ENCODE measurements at places on chromosomes 5 and 9. TPM values are rescaled to one million over a fixed set of nuclear protein-coding genes. Genes with fewer than 3 reads are reported as not detected.
A peak's percentile ranks its signal among the peaks of the same experiment; 100 is the strongest.

Gene STPG3
- total RNA-seq: 0.31 TPM

Gene DNAJC25
- 13.9 TPM for total RNA-seq

Gene WWC1
- 183 TPM for total RNA-seq

Gene INSL4
- total RNA-seq: 0.29 TPM

Gene CDKN2A
- total RNA-seq: 9.0 TPM

Gene EDIL3
- 15.4 TPM for total RNA-seq

Gene PTGR1
- 75.4 TPM for total RNA-seq

- no peaks in the 10 kb centered on the region for H3K36me3 ChIP-seq
- peaks cover 28% of the 10 kb centered on the region for H3K4me1 ChIP-seq
- no peak overlapping the region for H3K4me3 ChIP-seq
- peak; percentile 90 for DNase-seq
- peaks cover 29% of the 10 kb centered on the region for H3K27me3 ChIP-seq
- H3K27ac ChIP-seq: peak overlapping the region; percentile 61
These were observed 8.4 kb upstream of the CERCAM start for GRCh38 chr9:128412120-128412790.

- H3K27ac ChIP-seq: no peak overlapping the region
- no peaks in the 10 kb centered on the region for H3K27me3 ChIP-seq
- H3K36me3 ChIP-seq: peaks cover 7% of the 10 kb centered on the region
- no peak overlapping the region for H3K4me3 ChIP-seq
These were observed 25.2 kb downstream of the MAP3K1 start for GRCh38 chr5:56840597-56840996.

GRCh38 chr5:96565582-96566265 lies 96.5 kb upstream of the CAST start:
- H3K4me3 ChIP-seq: no peak overlapping the region
- no peaks in the 10 kb centered on the region for H3K36me3 ChIP-seq
- no peak overlapping the region for H3K27ac ChIP-seq
- H3K4me1 ChIP-seq: no peaks in the 10 kb centered on the region

DNA sequence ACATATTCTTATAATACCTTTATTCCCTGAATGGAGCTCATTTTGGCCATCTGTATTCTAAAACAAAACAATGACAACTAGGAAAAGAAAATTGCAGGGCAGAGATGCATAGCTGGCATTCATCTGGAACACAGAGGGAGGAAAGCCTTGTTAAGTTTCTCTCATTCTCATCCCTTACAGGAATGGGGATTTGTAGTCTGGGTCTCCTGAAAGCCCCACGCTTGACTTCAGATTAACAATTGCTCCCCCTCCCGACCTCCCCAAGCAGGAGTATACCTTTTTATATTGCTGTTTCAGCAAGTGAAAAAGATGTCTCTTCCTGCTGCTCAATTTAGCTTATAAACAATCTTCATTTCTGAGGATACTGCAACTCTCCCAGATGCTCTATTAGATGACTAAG lies 812.1 kb downstream of the EFNA5 start:
- no peaks in the 10 kb centered on the region for H3K36me3 ChIP-seq
- no peak overlapping the region for H3K4me3 ChIP-seq
- DNase-seq: no peak
- no peak overlapping the region for H3K27ac ChIP-seq

DNA sequence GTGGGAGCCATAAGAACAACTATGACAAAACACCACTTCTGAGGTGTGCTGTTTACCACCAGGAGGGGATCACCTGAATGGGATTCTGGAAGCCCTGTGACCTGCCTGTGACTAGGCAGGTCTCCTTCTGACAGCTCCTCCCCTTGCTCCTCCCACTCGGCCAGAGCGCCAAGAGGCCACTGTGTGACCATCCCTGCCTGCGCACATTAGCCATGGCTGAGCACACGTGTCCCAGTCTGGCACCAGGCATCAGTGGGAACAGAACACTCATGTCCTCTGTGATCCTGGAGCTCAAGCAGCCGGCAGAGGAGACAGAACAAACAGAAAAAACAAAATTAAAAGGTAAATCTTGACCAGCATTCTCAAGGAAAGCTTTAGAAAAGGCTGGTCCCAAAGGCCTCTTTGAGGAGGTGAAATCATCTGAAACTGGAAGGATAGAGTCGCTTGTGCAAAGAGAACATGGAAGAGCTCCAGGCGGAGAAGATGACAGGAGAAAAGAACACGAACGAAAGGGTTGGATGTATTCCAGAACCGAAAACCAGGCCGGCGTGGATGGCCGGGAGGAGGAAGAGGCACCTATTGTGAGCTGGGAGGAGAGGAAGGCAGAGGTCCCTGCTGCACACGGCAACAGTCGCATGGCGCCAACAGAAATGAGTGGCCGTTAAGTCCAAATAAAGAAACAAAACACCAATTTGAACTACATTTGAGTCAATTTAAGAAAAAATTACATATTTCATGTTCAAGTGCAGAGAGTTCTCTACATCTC lies 5.1 kb downstream of the MED10 start:
- H3K27ac ChIP-seq: no peak overlapping the region
- peaks cover 13% of the 10 kb centered on the region for H3K4me1 ChIP-seq
- no peaks in the 10 kb centered on the region for H3K27me3 ChIP-seq
- no peak for DNase-seq

GRCh38 chr9:32665101-32665500 lies 29.6 kb upstream of the TAF1L start:
- no peaks in the 10 kb centered on the region for H3K36me3 ChIP-seq
- H3K4me3 ChIP-seq: no peak overlapping the region
- peaks cover 3% of the 10 kb centered on the region for H3K27me3 ChIP-seq
- no peak overlapping the region for H3K27ac ChIP-seq
- H3K4me1 ChIP-seq: no peaks in the 10 kb centered on the region

DNA sequence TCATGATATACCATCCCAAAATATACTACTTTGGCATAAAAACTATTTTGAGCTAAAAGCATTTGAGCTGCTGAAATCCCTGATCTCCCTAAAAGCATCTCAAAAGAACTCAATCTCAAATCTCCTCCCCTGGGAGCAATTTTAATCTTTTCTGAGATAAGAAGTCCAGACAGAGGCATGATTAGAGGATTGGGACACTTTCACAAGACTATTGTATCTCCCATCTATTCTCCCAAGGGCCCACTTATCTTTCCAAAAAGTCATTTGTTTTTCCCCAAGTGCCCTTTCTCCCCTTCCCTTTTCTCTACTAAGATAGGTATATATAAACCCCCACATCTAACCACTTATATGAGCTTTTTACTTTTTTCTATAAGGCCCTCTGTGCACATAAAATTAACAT lies 79.7 kb downstream of the ALDH7A1 start:
- peaks cover 28% of the 10 kb centered on the region for H3K4me1 ChIP-seq
- H3K27ac ChIP-seq: no peak overlapping the region
- H3K4me3 ChIP-seq: no peak overlapping the region

- no peaks in the 10 kb centered on the region for H3K27me3 ChIP-seq
- no peak overlapping the region for H3K4me3 ChIP-seq
- no peak for DNase-seq
These were observed 597.0 kb downstream of the PSAT1 start for GRCh38 chr9:78893774-78894401.

DNA sequence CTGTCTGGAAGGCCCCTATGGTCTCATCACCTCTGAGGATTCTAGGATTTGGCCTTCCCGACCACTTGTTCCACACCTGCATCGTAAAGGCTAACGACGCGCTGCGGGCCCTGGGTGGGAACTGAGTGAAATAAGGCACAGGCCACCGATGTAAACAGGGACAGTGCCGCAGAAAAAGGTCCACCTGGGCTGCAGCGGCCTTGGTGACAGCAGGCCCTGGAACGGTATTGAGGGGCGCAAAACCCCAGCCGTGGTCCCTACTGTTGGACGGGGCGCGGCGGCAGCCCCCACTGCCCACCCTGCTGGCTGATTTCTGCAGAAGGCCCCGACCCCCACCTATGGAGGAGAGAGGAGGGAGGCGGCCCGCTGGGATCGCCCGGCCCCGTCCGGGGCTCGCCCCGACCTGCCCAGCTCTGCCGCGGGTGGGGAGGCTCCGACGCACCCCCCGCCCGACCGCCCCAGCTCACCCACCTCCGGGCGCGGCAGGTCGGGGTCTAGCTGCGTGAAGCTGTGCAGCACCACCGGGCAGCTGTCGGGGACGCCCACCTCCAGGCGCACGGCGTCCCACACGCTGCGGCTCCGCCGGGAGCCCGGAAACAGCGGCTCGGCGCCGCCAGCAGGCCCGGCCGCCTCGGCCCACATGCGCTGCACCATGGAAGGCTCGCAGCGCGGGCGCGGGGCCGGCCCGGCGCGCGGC lies 391 bp downstream of the RALGDS start:
- peaks cover 52% of the 10 kb centered on the region for H3K4me1 ChIP-seq
- no peak for DNase-seq
- no peaks in the 10 kb centered on the region for H3K36me3 ChIP-seq
- H3K27me3 ChIP-seq: no peaks in the 10 kb centered on the region

DNA sequence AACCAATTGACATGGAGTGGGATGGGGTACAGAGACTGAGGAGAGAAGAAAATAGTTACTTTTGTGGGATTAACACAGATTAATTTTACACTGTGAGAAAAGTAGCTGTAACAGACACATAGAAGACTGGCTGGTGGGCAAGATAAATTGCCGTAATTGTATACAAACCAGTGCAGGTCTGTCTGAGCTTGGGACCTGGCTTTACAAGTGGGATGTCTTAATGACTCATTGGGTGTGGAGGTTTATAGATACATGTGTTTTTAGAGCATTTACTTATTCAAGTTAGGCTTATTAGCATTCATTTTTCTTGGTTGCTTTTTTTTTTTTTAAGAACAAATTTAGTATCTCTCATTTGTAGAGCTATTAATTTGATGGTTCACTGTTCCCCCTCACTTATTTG lies 37.5 kb downstream of the SLC44A1 start:
- no peak for DNase-seq
- peak overlapping the region; percentile 60 for H3K27ac ChIP-seq
- H3K36me3 ChIP-seq: peaks cover 14% of the 10 kb centered on the region
- no peaks in the 10 kb centered on the region for H3K27me3 ChIP-seq
- peak overlapping the region; percentile 53 for H3K4me3 ChIP-seq
- peaks cover 11% of the 10 kb centered on the region for H3K4me1 ChIP-seq

GRCh38 chr9:1421436-1421835 lies 371.3 kb downstream of the DMRT2 start:
- no peak overlapping the region for H3K27ac ChIP-seq
- no peaks in the 10 kb centered on the region for H3K27me3 ChIP-seq
- DNase-seq: no peak
- no peaks in the 10 kb centered on the region for H3K4me1 ChIP-seq
- H3K36me3 ChIP-seq: no peaks in the 10 kb centered on the region

DNA sequence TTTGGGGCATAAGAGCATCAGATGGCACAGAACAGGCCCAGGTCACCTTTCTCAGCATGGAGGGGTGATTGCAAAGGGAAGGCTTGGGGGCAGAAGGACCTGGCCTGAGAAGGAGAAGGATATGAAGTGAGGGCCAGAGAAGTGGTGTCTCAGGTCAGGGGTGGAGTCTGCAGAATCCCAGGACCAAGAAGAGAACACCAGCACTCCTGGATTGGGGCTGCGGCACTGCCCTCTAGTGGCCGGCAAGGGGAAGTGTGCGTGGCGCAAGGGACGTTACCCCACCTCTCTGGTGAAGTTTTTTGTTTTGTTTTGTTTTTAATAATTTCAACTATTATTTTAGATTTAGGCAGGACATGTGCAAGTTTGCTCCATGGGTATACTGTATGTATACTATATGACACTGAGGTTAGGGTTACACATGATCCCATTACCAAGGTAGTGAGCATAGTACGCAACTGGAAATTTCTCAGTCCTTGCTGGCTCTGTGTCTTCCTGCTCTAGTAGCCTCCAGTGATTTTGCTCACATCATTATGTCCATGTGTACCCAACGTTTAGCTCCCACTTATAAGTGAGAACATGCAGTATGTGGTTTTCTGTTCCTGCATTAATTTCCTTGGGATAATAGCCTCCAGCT lies 1548.6 kb downstream of the EFNA5 start:
- no peak for DNase-seq
- no peaks in the 10 kb centered on the region for H3K36me3 ChIP-seq
- no peak overlapping the region for H3K27ac ChIP-seq
- H3K27me3 ChIP-seq: no peaks in the 10 kb centered on the region
- no peak overlapping the region for H3K4me3 ChIP-seq

- H3K27me3 ChIP-seq: no peaks in the 10 kb centered on the region
- no peaks in the 10 kb centered on the region for H3K4me1 ChIP-seq
- H3K36me3 ChIP-seq: peaks cover 4% of the 10 kb centered on the region
These were observed 24.2 kb downstream of the DYNC2I2 start for GRCh38 chr9:128632486-128632885.

DNA sequence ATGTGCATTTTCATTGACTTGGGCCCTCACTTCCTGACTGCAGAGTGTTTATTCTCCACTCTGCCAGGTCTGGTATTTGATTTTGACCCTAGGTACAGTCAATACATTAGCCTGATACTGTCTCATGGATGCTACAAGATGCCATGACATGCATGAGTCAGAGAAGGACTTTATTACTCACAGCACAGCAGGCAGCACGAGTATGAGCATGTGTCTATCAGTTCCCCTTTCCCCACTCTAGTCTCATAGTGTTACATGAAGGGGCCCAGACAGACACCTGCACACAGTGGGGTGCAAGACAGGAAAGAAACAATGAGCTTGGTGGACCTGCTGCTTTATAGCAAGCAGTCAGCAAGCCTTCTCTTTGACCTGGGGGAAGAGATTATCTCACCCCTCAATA lies 19.6 kb downstream of the ITGA2 start:
- peaks cover 24% of the 10 kb centered on the region for H3K4me1 ChIP-seq
- no peaks in the 10 kb centered on the region for H3K36me3 ChIP-seq
- H3K27me3 ChIP-seq: no peaks in the 10 kb centered on the region
- no peak overlapping the region for H3K4me3 ChIP-seq
- DNase-seq: no peak

- peaks cover 26% of the 10 kb centered on the region for H3K4me1 ChIP-seq
- no peak overlapping the region for H3K27ac ChIP-seq
- no peaks in the 10 kb centered on the region for H3K27me3 ChIP-seq
These were observed 51.5 kb downstream of the WNK2 start for GRCh38 chr9:93235300-93235960.

Data from type B pancreatic cell (in vitro differentiated cells).